Thyroid gland (tissue), 4 donors: ENCODE measurements at places on chromosomes 6 and 20. TPM values are rescaled to one million over a fixed set of nuclear protein-coding genes. Genes with fewer than 3 reads are reported as not detected.

DNA sequence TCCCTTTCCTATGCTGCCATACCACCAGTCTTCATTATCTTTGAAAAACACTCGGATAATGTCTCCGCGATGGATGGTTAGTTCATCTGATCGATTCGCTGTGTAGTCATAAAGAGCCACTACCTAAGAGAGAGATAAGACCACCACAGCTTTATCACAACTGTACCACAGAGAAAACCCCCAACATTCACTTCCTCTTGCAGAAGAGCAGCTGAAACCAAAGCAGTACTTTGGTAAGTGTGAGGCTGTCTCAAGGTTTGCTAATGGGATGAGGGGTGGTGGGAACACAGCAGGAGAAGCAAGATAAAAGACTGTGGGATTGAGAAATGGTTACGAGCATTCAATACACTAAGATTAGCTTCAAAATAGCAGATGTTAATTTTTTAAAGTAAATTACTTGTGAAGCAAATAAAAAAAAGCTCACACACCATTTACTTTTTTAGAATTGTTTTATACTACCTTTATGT, 142.1 kb downstream of the MYB start:
- H3K27me3 ChIP-seq = no peaks in the 10 kb centered on the region
- H3K4me3 ChIP-seq = no peak overlapping the region
- peaks cover 19% of the 10 kb centered on the region for H3K4me1 ChIP-seq
- H3K27ac ChIP-seq = peak overlapping the region; percentile 77
- no peaks in the 10 kb centered on the region for H3K36me3 ChIP-seq

DNA sequence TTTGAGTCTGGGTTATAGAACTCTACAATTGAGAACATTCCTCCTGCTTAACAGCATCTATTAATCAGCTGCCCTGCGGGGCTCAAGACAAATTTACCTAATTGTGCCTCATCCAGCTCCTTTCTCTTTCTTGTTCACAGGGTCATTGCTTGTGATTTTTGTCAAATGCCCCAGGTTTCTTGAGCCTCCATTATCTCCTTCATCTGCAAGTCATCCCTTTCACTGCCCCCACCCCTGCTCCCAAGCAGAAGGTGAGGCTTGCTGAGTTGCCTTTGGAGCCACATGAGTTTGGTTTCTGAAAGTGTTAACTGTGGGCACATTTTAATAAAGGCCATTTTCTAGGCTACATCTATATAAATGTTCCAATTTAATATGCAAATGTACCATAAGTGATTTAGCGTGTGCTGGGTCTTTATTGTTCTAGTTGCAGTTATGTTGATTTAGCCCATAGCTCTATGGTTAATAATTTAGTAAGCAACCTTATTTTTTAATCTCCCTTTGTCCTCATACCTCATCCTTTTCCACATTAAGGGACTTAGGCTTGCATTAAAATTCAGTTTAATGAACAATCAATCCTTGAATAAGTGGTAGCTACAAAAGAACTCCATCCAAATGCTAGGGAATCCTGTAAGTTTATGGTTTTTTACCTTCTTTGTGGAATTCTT, 56.1 kb downstream of the VSTM2L start:
- H3K4me3 ChIP-seq = no peak overlapping the region
- no peaks in the 10 kb centered on the region for H3K36me3 ChIP-seq
- no peaks in the 10 kb centered on the region for H3K27me3 ChIP-seq
- no peaks in the 10 kb centered on the region for H3K4me1 ChIP-seq
- no peak overlapping the region for H3K27ac ChIP-seq

DNA sequence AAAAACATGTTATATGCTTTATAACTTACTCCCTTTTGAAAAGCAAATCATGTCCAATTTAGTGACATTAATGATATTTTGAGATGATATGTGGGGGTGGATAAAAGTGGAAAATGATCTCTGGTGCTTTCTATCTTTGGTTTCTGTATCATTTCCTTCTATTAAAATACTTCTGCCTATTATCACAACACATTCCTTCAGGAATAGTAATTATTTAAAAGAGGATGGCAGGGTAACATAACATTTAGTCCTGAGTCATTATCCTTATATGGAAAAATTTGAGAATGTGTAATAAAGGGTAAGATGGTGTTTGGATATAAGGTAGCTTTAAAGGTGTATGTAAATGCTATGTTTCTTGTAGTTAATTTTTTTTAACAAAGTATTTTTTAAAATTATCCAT, 657.7 kb downstream of the PHF3 start:
- no peaks in the 10 kb centered on the region for H3K36me3 ChIP-seq
- DNase-seq = no peak
- no peaks in the 10 kb centered on the region for H3K27me3 ChIP-seq
- H3K4me3 ChIP-seq = no peak overlapping the region

DNA sequence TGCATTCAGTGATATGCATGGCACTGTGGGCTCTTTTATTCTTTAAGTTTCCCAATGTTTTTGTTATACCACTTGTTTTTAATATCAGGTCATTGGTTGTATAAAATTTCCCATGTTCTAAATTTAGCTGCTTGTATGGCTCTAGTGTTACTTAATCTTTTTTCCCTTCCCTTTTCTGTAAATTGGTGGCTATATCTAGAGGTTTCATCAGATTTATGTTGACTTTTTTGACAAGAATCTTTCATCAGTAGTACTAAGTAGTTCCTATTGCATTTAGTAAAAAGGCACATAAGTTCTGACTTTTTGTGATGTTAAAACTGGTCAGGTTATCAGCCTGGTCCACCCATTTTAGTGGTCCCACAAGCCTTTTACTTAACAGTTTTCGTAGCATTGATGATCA, 51.1 kb downstream of the MMS22L start:
- H3K4me3 ChIP-seq = no peak overlapping the region
- DNase-seq = no peak
- H3K36me3 ChIP-seq = no peaks in the 10 kb centered on the region
- H3K4me1 ChIP-seq = no peaks in the 10 kb centered on the region
- no peak overlapping the region for H3K27ac ChIP-seq

GRCh38 chr6:45187836-45188235, 140.3 kb upstream of the RUNX2 start:
- H3K4me1 ChIP-seq = no peaks in the 10 kb centered on the region
- H3K27me3 ChIP-seq = no peaks in the 10 kb centered on the region

DNA sequence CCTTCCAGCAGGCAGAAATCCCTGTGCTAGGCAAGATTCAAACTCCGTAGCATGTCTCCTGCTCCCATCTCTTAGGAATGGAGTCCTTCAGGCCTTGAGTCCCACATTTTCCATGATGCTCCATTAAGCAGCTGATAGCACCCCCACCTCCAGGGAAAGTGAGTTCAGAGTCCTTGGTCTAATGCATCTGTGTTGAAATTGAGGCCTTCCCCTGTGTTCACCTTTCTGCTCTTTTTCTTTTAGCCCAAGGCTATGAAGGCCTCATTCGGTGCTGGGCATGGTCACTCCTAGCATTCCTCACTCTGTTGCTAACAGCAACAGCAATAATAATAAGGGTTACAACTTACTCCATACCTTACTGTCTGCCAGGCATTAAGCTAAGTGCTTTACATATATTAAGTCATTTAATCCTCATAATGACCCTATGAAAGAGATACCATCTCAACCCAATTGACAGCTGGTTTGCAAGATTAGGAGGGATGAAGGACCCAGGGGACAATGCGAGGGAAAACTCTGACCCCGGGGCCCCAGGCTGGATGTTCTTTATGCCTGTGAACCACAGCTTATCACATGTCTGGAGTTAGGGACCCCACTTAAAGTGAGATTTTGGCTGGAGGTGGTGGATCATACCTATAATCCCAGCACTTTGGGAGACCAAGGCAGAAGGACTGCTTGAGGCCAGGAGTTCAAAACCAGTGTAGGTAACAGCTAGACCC, 17.5 kb upstream of the PANK2 start:
- H3K4me3 ChIP-seq = no peak overlapping the region
- no peak for DNase-seq
- peaks cover 9% of the 10 kb centered on the region for H3K36me3 ChIP-seq
- no peaks in the 10 kb centered on the region for H3K27me3 ChIP-seq
- H3K4me1 ChIP-seq = no peaks in the 10 kb centered on the region

- peak; percentile 52 for DNase-seq
- H3K4me1 ChIP-seq = peaks cover 4% of the 10 kb centered on the region
- no peak overlapping the region for H3K4me3 ChIP-seq
- H3K27me3 ChIP-seq = no peaks in the 10 kb centered on the region
- H3K36me3 ChIP-seq = no peaks in the 10 kb centered on the region
These were observed 96.8 kb upstream of the NFATC2 start for GRCh38 chr20:51639206-51639832.

Gene PXT1
- total RNA-seq = not detected

Gene SMIM28
- not detected for total RNA-seq

- H3K36me3 ChIP-seq = no peaks in the 10 kb centered on the region
- no peak for DNase-seq
- H3K27ac ChIP-seq = no peak overlapping the region
- H3K27me3 ChIP-seq = no peaks in the 10 kb centered on the region
These were observed 27.9 kb upstream of the MAP3K4 start for GRCh38 chr6:160963651-160964050.

- no peaks in the 10 kb centered on the region for H3K36me3 ChIP-seq
- H3K4me3 ChIP-seq = no peak overlapping the region
- no peak for DNase-seq
- H3K27me3 ChIP-seq = no peaks in the 10 kb centered on the region
These were observed 113.5 kb downstream of the SLC35B3 start for GRCh38 chr6:8321671-8322404.

DNA sequence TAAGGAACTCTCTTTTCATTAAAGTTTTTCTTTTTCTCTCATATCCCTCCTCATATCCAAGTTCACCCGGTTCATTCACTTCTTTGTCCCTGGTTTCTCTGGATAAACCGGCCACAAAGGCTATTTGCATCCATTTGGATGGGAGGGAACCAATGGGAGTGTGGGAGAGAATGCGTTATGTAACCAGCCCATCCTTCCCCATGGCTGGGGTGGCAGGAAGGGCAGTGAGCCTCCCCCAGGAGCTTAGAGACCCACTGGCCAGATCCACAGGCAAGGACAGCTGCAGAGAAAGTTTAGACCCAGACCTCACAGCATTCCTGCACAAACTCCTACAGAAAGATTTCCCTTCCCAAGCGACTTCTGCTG, 10.7 kb downstream of the CASS4 start:
- no peaks in the 10 kb centered on the region for H3K4me1 ChIP-seq
- H3K4me3 ChIP-seq = no peak overlapping the region
- no peaks in the 10 kb centered on the region for H3K27me3 ChIP-seq
- no peak overlapping the region for H3K27ac ChIP-seq
- no peaks in the 10 kb centered on the region for H3K36me3 ChIP-seq

Gene PMEPA1
- 9.0 TPM for total RNA-seq

- H3K27me3 ChIP-seq = no peaks in the 10 kb centered on the region
- H3K27ac ChIP-seq = no peak overlapping the region
- H3K36me3 ChIP-seq = no peaks in the 10 kb centered on the region
- no peak overlapping the region for H3K4me3 ChIP-seq
These were observed 148.4 kb upstream of the TOP1 start for GRCh38 chr20:40880063-40880728.

Gene PRICKLE4
- 13.7 TPM for total RNA-seq

Gene MCHR2
- total RNA-seq = not detected

GRCh38 chr6:167997642-167998041, at the start of gene KIF25:
TSS of gene KIF25 (plus strand) at chr6:167997671. CDS start at chr6:168029586, 31,915 bp downstream.
- no peak within 1 kb of the TSS for H3K27ac ChIP-seq
- DNase-seq = no peak
- no peaks in the 10 kb centered on the region for H3K4me1 ChIP-seq
- no peak within 1 kb of the TSS for H3K4me3 ChIP-seq
- H3K27me3 ChIP-seq = no peaks in the 10 kb centered on the region
- no peaks in the 10 kb centered on the region for H3K36me3 ChIP-seq

DNA sequence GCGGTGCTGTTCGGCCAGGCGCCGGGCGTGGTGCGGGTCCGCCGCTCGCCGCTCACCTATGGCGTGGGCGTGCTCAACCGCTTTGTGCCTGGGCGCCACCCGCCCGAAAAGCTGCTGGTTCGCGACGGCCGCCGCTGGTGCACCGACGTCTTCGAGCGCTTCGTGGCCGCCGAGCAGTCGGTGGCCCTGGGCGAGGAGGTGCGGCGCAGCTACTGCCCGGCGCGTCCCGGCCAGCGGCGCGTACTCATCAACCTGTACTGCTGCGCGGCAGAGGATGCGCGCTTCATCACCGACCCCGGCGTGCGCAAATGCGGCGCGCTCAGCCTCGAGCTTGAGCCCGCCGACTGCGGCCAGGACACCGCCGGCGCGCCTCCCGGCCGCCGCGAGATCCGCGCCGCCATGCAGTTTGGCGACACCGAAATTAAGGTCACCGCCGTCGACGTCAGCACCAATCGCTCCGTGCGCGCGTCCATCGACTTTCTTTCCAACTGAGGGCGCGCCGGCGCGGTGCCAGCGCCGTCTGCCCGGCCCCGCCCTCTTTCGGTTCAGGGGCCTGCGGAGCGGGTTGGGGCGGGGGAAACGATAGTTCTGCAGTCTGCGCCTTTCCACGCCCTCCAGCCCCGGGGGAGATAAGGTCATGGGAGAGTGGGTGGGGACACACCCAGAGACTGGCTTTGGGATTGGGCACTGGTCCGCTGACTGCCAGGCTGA, 15.7 kb downstream of the ADISSP start:
- H3K27me3 ChIP-seq = no peaks in the 10 kb centered on the region
- DNase-seq = peak; percentile 51
- H3K4me1 ChIP-seq = peaks cover 6% of the 10 kb centered on the region
- H3K36me3 ChIP-seq = no peaks in the 10 kb centered on the region
- peak overlapping the region; percentile 19 for H3K4me3 ChIP-seq

Gene CALHM4
- total RNA-seq = not detected

GRCh38 chr6:155710704-155711103, 255.1 kb upstream of the NOX3 start:
- DNase-seq = no peak
- no peaks in the 10 kb centered on the region for H3K4me1 ChIP-seq
- H3K36me3 ChIP-seq = no peaks in the 10 kb centered on the region

DNA sequence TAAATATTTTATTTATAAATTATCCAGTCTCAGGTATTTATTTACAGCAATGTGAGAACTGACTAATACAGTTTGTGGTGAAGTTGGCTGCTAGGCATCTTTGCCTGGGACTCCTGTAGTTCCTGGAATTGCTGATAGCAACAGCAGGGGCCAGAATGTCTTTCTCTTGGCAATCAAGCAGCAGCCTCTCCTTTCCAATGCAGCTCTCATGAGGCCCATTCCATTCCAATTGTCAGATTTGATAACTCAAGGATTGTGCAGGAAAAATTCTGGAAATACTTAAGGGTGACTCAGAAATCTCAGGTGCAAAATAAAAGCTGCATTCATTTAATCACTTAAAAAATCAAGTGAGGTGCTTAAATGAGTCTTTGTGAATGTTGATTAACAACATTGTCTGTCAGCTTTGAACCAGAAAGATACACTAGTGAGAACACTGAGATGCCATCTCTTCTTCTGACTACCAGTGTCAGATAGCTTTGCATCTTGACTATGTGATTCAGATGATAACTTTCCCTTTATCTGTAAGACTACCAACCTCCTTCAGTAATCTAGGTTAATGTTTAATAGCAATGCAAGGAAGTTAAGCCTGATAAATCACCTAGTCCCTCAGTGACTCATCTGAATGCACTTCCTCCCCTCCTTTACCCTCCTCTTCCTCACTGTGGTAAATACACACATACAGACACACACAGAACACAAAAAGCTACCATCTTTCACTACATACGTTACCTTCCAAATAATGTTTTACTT, 32.1 kb upstream of the COL21A1 start:
- no peaks in the 10 kb centered on the region for H3K27me3 ChIP-seq
- no peak overlapping the region for H3K27ac ChIP-seq
- DNase-seq = no peak
- no peak overlapping the region for H3K4me3 ChIP-seq
- H3K36me3 ChIP-seq = no peaks in the 10 kb centered on the region
- H3K4me1 ChIP-seq = no peaks in the 10 kb centered on the region

Gene WFDC5
- not detected for total RNA-seq

Gene ANKRD66
- not detected for total RNA-seq
